ENCODE measurements at places on chromosomes 16 and 17.

- no peak for DNase-seq
Measured at GRCh38 chr17:59186850-59187249, 23.0 kb upstream of the SMG8 start.

DNA sequence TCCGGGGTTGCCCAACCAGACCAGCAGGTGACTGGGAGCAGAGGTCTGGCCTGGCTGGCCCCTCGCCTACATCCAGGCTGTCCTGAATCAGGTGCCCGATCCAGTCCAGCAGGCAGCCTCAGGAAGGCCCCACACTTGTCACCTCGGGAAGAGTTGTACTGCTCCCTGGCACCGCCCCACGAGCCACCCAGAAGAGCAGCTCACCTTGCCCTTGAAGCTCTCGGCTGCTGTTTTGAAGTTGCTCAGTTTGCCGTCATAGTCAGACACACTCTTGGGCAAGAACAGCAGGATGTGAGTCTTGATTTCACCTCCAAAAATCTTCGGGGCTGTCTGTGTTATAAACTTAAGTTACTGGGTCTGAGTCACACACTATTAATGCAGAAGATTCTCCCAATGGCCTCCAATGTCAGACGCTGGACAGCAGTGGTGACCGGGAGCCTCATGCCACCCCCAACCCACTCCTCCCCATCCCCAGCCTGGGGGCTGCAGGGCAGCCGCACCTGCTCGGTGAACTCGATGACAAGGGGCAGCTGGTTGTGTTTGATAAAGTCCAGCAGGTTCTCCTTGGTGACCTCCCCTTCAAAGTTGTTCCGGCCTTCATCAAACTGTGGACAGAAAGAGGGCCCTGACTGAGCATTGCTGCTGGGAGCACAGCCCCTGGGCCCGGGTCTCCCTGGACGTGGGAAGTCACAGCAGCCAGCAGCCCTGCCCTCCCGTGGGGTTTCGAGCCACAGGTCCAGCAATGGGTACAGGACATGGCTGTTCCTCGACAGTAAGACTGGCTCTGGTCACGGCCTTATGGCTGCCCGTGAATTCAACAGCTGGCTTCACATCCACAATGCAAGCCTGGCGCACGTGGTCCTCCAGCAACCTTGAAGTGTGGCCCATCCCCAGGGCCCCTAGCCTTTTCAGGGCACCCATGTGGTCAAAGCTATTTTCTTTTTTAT lies 12.2 kb upstream of the PPP1R27 start:
- DNase-seq = no peak

DNA sequence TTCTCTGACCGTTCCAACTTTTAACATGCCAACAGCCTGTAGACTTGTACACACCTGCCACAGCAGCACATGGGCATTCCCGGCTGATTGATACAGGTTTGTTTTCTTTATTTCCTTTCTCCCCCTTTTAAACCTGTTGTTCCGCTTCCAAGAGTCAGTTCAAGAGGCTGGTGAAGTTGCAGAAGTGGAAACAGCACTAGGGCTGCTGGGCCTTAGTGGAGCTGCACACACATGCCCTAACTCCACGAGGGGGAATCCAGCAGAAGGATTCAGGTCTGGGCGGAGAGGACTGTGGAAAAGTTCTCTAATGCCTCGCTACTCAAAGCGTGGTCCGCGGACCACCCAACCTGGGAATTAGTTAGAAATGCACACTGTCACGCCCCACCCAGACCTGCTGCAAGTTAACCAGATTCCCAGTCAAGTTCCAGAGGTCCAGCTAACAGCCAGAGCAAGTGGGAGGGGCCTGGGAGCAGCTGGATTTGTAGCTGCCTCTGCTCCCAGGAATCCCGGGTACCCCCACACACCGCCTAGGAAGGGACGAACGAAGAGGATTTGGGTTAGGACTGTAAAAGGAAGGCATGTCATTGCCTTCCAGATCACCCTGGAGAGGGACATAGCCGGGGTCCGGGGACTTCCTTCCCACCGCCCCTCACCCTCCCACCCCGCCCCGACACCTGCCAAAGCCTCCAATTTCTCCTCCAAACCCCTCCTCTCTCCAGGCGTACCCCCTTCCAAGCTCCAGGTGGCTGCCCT lies 542 bp downstream of the SLC39A11 start:
- DNase-seq = peak; percentile 33

- DNase-seq = no peak
Measured at GRCh38 chr16:3762107-3762750, 44.9 kb upstream of the TRAP1 start.

- DNase-seq = no peak
Measured at GRCh38 chr17:69061721-69062556, 1.2 kb upstream of the ABCA9 start.

GRCh38 chr17:29141514-29141876 lies 38.7 kb downstream of the MYO18A start:
- DNase-seq = no peak

- DNase-seq = no peak
Measured at GRCh38 chr17:38563362-38564253, 42.1 kb downstream of the SRCIN1 start.

DNA sequence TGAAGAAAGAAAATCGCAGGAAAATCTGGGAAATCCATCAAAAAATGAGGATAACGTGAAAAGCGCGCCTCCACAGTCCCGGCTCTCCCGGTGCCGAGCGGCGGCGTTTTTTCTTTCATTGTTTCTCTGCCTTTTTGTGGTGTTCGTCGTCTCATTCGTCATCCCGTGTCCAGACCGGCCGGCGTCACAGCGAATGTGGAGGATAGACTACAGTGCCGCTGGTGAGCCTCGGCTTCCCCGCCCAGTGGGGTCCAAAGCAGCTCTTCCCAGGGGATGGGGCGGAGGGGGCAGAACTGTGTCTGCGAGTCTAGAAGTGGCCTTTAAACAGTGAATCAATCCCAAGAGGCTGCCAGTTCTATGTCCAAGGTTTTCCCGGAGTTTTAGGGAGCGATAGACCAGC lies 19.8 kb downstream of the FAM234A start:
- no peak for DNase-seq

DNA sequence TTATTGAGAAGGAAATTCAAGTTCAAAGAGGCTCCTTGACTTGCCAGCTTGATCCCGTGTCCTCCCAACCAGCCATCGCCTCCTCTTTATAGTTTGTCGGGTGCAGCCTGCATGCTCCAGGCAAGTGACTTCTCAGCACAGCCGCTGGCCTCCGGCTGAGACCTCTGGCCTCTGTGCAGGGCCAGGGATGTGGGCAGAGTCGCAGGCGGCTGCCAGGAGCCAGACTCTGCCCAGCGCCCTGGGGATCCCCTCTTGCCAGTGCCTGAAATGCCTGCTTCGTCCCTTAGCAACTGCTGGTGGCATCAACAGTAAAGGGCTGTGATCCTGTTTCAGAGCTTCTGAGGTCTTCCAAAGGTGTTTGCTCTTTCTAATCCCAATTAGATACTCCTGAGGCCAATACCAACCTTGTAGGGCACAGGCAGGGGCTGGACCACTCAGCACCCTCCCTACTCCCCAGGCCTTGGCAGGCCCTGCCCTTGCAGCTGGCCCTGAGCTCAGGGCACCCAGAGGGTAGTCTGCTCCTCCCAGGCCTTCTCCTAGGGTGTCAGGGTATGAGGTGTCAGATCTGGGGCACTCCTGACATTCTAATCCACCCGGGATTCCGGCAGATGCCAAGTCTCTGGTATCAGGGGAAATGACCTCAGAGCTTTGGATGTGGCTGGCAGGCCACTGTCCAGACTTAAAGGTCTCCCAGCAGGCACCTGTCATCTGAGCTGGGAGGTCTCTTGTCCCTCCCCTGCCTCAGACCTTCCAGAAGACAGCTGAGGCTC lies 68.0 kb upstream of the SIAH1 start:
- no peak for DNase-seq

DNA sequence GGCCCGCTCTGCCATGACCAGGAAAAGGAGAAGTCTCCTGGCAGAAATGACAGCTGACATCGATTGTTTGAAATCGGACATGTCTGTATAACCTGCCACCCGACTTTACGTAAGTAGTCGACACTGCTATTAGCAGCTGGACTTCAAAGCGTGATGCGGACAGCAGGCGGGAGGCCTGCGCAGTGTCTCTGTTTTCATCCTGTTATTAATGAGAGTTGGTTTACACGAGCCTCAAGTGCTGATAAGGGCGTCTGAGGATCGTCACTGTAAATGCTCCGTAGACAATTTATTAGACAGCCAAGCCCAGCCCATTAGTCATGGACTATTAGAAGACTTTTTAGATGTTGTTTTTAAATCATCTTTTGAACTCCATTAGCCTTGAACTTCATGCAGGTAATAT lies 328.3 kb downstream of the FOXL1 start:
- no peak for DNase-seq

DNA sequence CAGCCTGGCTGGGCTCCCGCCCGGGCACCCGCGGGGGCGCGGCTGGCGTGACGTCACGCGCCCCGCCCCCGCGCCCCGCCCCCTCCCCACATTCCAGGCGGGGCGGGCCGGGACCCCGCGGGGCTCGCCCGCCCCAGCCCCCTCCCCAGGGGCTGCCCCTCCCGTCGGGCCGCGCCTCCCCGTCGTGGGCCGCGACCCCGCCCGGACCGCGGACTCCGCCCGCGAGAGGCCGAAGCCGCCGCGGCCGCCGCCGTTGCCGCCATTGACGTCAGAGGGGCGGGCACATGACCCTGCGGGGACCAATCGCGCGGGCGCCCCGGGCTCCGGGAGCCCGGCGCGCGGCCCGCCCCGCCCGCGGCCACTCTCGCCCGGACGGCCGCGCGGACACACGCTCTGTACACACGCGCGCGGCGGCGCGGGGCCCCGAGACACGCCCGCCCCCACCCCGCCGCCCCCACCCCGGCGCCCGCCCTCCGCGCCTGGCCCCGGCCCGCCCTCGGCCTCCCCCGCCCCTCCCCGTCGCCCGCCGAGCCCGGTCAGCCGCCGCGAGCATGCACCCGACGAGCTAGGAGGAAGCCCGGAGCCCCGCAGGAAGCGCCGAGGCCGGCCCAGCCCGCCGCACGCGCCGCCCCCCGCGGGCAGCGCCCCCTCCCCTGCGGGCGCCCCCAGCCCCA lies at the start of gene CMIP:
CMIP (plus strand) TSS at position 361 of the 674 bp plus-strand sequence.
- peak; percentile 84 for DNase-seq

DNA sequence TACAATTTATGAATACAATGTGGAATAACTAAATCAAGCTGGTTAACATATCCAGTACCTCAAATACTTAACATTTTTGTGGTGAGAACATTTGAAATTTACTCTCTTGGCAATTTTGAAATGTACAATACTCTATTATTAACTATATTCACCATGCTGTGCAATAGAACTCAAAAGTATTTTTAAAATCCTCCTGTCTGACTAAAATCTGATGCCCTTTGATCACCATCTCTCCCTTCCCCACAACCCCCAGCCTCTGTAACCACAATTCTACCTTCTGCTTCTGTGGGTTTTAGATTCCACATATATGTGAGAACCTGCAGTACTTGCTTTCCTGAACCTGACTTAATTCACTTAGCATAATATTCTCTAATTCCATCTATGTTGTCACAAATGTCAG lies 71.6 kb upstream of the ALOX12 start:
- DNase-seq = no peak

DNA sequence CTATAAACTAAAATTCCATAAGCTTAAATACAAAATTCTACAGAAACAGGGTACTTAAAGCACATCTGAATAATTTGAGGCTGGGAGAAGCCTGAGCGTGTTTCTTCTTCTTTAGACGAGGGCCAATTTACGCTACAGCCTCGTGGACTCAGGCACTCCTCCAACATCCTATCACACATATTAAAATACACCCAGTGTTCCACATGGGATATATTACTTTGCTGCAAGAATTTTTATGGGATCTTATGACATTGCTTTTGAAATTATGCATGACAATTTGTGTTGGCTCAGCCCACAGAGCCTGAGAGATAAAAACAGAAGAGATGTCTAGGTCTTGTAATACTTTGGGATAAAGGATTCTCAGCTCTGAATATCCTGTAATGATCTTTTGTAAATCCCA lies 3.5 kb upstream of the TANGO6 start:
- no peak for DNase-seq

DNA sequence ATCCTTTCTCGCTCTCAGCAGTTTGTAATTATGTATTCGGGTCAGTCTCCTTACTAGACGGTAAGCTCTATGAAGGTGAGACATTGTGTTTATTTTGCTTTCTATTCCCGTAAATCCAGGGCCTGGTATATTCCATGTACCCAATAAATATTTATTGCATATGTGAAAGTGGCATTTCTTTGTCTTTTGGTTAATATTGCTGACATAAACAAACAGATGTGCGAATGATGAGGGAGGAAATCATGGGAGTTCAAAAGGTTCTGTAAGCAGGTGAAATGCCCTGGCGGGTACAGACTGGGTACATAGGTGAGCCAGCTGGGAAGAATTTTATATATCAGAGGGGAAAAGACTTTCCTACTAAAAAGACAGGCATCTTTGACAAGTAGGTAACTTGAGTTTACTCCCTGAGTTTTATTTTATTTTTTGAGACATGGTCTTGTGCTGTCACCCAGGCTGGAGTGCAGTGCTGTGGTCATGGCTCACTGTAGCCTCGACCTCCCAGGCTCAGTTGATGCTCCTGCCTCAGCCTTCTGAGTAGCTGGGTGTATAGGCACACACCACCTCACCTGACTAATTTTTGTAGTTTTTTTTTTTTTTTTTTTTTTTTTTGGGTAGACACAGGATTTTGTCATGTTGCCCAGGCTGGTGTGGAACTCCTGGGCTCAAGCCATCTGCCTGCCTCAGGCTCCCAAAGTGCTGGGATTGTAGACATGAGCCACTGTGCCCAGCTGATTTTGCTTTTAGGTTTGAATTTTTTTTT lies 5.7 kb upstream of the METTL9 start:
- no peak for DNase-seq

DNA sequence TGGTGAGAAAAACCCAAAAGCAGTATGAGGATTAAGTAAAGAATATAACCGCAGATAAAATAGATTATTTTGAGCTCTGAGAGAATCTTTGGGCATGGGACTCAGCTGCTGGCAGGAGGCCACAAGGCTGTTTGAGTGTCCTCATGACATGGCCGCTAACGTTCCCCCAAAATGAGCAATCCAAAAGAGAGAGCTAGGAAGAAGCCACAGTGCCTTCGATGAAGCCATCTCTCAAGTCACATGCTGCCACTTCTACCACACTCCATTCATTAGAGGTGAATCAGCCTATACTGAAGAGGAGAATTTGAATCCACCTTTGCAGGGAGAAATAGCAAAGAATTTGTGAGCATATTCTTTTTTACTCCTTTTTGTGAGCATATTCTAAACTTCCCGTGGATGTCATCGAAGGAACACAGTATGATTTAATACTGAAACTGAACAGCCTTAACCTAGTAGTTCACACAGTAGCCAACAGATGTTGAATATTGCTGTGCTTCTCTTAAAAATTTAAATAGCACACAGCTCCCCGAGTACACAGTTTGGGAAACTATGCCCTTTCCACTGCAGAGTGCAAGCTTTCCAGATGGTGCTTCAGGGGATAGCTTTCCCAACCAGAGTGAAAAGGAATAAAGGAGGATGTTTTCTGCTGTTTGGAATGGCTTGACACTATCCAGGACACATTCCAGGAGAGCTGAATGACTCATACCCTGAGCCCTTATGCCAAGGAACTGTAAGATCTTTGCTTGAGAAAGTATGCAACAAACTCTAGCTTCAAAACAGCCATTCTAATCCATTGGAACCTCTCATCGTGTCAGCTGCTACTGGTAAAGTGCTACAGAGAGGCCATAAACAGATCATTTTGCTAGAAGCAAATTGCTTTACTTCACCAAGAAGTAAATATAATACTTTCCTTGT lies 33.9 kb downstream of the ANKFY1 start:
- DNase-seq = no peak
